ENCODE measurements at places on chromosomes 6 and 20.

DNA sequence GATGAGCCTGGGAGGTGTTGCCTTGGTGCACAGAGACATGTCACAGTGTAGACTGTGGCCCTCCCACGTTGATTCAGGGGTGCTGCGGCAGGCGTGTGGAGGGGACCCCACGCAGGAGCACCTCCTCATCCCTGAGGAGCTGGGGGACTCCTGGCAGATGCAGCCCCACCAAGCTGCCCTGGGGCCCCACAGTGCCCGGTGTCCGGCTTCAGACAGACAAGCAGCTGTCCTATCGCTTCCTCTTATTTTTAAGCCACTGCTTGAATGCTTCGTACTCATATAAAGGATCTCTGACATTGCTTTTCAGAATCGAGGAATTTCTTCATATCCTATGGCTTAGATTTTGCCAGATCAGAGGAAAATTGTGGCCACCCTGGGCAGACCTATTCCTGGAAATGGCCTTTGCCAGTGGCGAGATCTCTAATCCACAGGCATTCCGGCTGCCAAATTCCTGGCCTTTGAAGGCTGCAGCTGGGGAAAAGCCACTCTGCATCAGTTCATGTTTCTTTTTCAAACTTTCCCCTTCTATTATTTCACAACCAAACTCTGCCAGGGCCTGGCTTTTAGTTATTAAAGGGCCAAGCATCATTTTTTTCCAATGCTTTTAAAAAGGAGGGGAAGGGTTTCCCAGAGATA, 337.0 kb downstream of the THBS2 start:
- DNase-seq, result no peak

GRCh38 chr6:123668965-123669591, 32.3 kb upstream of the TRDN start:
- DNase-seq, result no peak

DNA sequence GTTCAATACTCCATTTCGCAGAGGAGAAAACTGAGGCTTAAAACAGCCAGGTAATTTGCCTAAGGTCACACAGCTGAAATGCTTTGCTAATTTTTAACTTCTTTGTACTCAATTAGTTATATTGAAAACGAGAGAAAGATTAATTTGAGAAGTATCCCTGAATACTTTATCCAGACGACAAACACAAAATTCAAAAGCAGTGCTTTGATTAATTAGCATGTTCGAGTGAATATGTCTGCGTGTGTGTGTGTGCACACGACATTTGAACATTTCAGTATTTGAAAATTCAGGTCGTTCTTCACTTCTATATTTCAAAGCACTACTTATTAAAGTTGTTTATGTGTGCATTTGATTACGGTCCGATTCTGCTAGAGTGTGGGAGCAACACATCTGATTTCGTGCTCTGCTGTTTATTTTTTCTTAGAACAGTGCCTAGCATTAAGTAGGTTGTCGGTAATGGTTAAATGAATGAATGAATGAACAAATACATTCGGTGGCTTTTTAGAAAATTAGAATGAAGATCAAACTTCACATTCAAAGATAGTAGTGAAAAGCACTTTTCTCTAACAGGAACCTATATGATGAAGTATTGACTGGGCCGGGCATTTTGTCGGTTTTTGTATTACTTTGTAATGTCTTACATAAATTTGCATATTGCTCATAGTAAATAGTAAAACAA, 36.9 kb upstream of the SYNCRIP start:
- DNase-seq, result no peak

GRCh38 chr6:89975366-89975765, 81.1 kb downstream of the GJA10 start:
- no peak for DNase-seq

- DNase-seq, result no peak
These were observed 95.5 kb upstream of the SCP2D1 start for GRCh38 chr20:18718129-18718528.

- no peak for DNase-seq
These were observed 284.5 kb downstream of the PRKN start for GRCh38 chr6:162443101-162443500.

DNA sequence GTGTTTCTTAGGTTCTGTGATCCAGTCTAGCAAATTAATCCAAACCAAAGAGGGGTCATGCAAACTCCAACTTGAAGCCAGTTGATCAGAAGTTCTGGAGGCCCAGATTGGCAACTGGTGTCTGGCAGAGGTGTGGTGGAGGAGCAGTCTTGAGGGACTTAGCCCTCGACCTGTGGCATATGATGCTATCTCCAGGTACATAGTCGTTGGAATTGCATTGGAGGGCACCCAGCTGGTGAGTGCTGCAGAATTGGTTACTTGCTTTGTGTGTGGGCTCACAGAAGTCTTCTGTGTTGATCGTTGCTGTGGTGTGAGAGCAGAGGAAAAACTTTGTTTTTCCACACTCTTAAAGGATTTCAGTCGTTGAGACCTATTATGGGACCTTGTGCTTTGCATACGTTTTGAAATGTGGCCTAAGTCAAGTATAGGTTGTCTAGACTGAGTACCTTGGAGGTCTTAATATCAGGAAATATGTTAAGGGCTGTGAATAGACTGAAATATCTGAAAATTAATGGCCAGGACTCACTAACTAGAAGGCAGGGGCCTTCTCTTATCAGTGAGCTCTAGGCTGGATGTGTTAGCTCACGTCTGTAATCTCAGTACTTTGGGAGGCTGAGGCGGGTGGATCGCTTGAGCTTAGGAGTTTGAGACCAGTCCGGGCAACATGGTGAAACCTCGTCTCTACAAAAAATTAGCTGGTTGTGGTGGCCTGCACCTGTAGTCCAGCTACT, 7.8 kb downstream of the PANK2 start:
- no peak for DNase-seq

DNA sequence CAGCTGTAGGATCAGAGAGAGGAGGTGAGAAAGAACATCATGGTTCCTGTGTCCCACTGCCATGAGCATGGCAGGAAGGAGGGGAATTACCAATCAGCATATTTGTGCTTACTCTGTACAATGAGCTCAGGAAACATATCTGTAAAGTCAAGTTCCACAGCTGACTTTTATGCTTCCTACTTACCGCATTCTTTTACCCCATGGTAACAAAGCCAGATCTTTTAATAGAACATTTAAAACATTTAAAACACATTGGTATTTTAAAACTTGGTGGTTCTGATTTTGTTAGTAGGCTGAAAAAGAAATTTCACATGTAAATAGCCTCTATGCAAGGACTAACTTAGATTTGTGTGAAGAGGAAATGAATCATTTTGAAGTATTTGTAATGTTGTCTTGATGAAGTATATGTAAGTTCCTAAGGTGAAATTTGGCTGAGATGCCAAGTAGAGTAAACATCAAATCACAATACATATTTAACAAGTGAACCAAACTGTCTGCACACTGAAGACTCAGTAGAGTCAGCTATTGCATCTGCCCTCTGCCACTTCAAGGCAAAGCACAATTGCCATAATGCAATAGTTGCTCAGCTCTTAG, 114.7 kb downstream of the GJA10 start:
- DNase-seq, result no peak

- DNase-seq, result no peak
These were observed 88.6 kb upstream of the GGTLC1 start for GRCh38 chr20:24077145-24077544.

All from hepatocyte (in vitro differentiated cells).